ENCODE measurements at places on chromosomes 16 and 17.

- no peak for DNase-seq
These were observed 118.1 kb upstream of the SHISA6 start for GRCh38 chr17:11122908-11123307.

GRCh38 chr16:68369697-68370580 lies 59.1 kb downstream of the PRMT7 start:
- no peak for DNase-seq

- no peak for DNase-seq
These were observed 67.0 kb upstream of the CNTNAP4 start for GRCh38 chr16:76210157-76210556.

DNA sequence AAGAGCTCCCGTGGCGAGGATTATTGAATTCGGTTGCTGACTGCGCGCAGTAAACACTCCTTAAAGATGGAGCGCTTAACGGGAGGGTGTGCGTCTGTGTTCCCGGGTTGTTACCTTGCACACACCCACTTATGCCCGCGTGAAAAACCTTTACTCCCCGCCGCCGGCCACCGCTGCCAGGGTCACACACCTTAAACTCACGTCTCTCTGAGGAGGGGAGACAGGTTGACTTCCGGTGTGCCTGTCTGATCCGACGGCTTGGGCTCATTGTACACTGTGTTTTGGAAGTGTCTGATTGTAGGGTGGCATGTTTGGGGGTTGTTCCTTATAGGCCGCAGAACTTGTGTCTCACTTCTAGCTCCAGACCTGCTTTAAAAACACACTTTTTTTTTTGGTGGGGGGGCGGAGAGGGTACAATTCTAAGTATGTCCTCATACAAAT lies 66.8 kb downstream of the KPNA2 start:
- DNase-seq = peak; percentile 21

- no peak for DNase-seq
These were observed 6.5 kb downstream of the MARCHF10 start for GRCh38 chr17:62801553-62802114.

DNA sequence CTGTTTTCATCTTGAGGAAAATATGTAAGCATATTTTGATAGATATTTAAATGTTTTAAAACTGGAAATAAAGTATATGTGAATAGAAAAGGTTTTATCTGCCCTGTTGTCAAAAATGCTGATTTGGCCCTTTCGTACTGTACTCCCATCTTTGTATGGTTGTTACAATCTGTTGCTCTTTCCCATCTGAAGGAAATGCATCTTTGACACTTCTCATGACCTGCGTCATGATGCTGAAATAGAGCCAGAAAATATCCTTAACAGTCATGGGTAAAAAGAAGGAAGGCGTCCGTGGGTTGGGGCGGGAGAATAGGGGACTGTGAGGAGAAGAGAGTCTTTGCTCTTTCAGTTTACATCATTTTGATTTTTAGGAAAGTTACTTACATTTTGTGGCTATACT lies 327.7 kb downstream of the BCAS3 start:
- DNase-seq = no peak

DNA sequence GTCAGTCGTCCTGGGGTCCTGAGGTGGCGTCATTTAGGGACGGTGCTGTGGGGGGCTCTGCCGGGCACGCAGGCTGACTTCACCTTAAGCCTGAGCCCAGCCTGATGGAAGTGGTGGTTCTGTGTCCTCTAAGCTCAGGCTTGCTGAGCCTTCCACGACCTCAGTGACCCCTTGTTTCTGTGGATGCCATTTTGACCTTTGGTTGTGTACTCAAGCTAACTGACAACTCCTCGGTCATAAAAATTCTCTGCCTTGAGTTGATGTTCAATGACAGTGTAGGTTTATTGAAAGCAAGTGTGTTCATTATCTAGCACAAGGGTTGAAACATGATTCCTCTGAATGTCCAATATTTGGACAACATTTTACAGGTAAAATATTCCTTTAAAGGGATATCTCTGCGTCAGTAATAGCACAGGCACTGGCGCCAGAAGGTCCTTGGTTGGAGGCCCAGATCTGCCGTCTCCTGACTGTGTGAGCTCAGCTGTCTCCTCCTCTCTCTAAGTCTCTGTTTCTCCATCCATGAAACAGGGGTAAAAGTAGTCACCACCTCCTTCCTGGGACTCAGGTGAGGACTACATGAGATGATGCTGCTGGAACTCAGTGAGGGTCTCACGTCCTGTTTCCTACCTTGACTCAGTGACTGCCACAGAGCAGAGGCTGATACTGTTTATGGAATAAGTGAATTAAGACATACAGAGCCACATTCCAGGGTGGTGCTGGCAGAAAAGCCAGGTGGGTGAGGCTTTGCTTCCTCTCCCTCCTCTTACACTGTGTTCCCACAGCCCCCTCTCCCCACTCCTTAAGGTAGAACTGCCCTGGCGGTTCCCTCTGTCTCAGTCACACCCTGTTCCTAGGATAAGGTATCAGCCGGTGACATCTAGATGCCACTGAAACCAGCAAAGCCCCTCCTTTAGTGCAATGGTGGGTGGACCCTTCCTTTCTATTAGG lies 75.7 kb downstream of the IRF8 start:
- no peak for DNase-seq

GRCh38 chr16:10576390-10577304 lies 3.8 kb downstream of the EMP2 start:
- DNase-seq = no peak

- DNase-seq = no peak
These were observed 95.8 kb upstream of the CRHR1 start for GRCh38 chr17:45688353-45688752.

GRCh38 chr17:36135465-36135864 lies 31.8 kb downstream of the CCL4 start:
- no peak for DNase-seq

DNA sequence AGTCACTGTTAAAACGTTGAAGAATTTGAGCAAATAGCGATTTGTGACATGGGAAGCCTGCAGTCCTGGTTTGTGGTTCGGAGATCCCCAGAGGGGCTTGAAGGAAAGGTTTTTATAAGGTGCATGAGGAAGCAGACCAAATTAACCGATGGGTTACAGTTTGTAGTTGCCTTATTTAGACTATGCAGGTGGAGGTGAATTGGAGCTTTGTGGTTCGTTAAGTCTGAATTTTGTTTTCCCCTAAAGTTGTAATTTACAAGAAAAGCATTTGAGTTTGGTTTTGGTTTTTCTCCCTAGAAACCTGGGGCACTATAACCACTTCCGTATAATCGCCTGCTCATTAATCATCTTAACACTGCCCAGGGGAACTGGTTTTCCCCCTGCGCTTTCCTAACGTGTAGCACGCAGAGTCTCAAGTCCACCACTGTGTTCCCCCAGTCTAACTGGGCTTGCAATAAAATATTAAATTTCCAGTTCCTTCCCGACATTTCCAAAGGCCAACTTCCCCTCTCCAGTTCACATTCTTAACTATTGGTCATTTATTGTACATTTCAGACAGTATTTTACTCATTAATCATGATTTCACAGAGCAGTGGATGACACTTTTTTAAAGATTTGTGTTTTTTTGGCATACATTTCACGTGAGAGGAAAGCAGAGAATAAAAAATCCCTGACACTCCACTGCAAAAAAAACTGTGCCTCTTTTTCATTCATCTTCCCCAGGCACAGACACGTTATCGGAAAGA lies 932 bp downstream of the ZNF267 start:
- DNase-seq = peak; percentile 61

GRCh38 chr16:72050769-72051464 lies 3.4 kb upstream of the HP start:
- peak; percentile 33 for DNase-seq

DNA sequence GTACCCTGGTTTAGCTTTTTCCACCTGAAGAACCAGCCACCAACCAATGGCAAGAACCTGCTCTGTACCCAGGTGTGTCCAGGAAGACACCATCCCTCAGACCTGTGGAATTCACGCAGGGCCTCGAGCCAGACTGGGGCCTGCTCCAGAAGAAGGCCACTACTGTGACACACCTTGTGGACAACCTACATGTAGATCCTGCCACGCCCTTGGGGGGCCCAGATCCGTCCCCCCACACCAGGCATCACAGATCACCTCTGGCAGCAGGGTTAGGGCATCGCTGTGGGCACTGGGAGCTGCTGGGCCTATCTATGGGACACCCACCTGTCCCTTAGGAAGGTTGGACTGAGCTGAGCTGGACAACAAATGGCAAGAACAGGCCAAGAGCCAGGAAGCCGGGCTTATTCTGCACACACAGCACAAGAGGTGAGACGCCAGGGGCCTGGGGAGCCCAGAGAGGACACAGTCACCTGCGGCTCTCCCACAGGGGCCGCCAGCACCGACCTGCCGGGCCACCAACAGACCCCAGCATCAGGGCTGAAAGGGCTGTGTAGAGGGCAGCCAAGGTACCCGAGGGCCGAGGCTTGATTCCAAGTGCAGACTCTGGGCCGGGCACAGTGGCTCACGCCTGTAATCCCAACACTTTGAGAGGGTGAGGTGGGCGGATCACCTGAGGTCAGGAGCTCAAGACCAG lies 7.7 kb downstream of the FAAP100 start:
- no peak for DNase-seq

- peak; percentile 71 for DNase-seq
These were observed 162.7 kb upstream of the CDC42EP4 start for GRCh38 chr17:73474370-73474988.

- peak; percentile 43 for DNase-seq
These were observed 5.7 kb upstream of the SPNS2 start for GRCh38 chr17:4492721-4493561.

Measured in MCF 10A (cell line).